Cerebellum (tissue), 4 donors: ENCODE measurements at places on chromosomes 12 and 14. TPM values are rescaled to one million over a fixed set of nuclear protein-coding genes. Genes with fewer than 3 reads are reported as not detected.

Gene POTEG
- total RNA-seq: not detected

Gene IKBIP
- total RNA-seq: 9.6 TPM

Gene PDE3A
- 20.6 TPM for total RNA-seq

Gene FZD10
- 14.1 TPM for total RNA-seq

Gene TAS2R50
- total RNA-seq: 17.1 TPM

Gene HOXC12
- total RNA-seq: not detected

Gene ARHGAP9
- total RNA-seq: 2.1 TPM

Gene GAS2L3
- 96.2 TPM for total RNA-seq

Gene C14orf132
- total RNA-seq: 91.6 TPM

DNA sequence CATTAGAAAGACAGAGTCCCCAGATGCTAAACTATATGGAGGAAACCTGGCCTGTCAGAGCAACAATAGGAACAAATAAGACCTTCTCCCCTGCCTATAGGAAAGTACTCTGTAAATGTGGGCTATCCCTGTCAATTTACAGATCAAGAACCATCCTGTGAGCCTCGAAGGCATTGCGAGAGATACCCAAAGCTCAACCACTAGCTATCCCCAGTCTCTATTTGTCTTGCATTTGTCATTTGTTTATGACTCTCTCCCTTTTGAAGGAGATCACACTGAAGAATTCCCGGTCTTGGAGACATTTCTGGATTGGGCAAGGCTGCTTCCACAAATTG is 42.7 kb upstream of the DHRS4 start:
- DNase-seq: no peak

- DNase-seq: no peak
Observed at GRCh38 chr12:109718390-109718789, 4.8 kb downstream of the FAM222A start.

DNA sequence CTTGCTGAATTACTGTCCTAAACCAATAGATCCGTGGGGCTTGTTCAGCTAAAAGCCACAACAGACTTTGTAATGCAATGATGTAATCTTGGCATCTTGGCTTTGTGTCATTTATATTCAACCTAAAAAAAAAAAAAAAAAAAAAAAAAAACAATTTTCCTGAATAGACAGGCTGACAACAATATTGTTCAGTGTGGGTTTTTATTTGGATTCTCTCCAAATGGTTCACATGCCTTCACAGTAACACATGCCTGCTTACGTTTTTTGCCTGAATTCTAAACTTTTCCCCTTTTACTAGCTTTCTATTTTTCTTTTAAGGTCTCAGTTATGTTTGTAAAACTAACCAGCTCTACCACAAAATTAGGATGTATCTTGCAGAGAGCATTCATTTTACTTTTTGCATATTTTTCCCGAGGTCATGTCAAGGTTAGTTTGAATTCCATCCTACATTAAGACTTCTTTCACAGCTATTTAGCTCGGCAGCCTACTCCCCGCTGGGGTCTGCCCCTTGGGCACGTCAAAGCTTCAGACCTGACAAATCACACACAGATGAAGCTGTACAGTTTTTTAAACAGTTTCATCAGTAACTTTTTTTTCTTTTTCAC is 213.7 kb upstream of the NPAS3 start:
- peak; percentile 17 for DNase-seq

- DNase-seq: no peak
Observed at GRCh38 chr12:124938587-124938986, 24.1 kb upstream of the UBC start.

DNA sequence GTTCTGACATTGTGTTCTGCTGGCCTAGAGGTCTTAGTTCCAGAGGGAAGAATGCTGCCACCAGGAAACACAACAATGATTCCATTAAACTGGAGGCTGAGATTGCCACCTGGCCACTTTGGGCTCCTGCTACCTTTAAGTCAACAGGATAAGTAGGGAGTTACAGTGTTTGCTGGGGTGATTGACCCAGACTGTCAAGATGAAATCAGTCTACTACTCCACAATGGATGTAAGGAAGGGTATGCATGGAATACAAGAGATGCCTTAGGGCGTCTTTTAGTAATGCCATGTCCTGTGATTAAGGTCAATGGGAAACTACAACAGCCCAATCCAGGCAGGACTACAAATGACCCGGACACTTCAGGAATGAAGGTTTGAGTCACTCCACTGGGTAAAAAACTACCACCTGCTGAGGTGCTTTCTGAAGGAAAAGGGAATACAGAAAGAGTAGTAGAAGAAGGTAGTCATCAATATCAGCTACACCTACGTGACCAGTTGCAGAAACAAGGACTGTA is 852.6 kb downstream of the LRFN5 start:
- no peak for DNase-seq

- no peak for DNase-seq
Observed at GRCh38 chr12:109642506-109643132, 69.0 kb downstream of the MVK start.

- DNase-seq: no peak
Observed at GRCh38 chr12:54082397-54082892, 28.8 kb downstream of the HOXC4 start.

GRCh38 chr14:106691601-106692291 is 1165.4 kb downstream of the TMEM121 start:
- no peak for DNase-seq

DNA sequence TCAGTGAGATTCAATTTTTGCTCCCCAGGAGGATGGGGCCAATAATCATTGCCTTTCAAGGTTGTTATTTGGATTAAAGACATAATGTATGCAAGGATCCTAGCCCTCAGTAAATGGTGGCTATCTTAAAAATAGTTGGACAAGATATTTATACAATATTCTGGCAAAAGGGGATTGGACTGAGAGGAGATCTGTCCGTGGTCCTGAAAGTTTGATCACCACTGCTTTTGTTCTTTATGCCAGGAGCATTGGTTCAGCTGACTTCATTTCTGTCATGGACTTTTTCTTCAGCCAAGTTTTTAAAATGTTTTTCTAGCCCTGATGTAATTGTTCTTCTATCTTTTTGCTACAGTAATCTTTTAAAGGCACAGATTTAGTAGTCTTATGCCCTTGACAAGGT is 70.2 kb upstream of the TCL1A start:
- DNase-seq: no peak

DNA sequence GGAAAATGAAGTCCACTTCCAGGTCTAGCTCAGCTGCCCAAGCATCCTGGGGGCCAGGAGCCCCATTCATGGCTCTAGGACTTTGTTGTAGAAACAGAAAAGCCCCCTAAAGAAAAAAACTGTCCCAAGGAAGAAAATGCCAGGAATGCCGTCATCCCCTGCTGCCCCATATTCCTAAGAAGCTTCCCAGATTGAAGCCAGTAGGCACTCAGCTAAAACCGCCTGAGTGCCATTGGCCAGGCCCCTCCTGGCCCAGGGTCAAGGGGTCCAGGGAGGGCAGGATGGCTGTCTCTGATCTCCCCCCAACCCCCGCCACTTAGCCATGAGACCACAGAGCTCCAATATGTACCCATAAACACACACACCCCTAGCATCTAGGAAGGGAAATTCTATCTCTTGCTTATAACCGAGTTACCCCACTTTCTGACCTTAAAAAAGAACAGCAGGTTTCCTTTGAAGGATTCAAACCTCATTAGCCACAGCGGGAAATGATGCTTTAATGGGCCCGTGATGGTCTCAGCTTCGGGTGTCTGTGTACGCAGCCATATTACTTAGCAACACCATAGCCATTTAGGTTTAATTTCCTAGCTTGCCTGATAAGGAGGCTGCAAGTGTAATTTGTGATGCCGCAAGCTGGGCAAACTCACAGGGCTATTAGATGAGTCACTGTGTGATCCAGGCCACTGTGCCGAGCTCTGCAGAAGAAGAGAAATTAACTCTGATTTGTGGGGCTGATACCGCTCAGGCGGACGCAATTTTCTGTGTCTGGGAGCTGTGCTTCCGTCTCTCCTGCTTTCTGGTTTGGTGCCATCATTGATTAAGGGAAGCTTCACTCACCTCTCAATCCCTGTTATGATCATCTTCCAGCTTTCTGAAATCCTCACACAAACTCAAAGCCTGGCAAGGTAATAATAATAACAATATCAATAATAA is 84.2 kb downstream of the GCH1 start:
- DNase-seq: no peak

- DNase-seq: no peak
Observed at GRCh38 chr14:77243853-77244252, 27.2 kb downstream of the NGB start.

- no peak for DNase-seq
Observed at GRCh38 chr14:60164404-60164711, 840 bp downstream of the DHRS7 start.

DNA sequence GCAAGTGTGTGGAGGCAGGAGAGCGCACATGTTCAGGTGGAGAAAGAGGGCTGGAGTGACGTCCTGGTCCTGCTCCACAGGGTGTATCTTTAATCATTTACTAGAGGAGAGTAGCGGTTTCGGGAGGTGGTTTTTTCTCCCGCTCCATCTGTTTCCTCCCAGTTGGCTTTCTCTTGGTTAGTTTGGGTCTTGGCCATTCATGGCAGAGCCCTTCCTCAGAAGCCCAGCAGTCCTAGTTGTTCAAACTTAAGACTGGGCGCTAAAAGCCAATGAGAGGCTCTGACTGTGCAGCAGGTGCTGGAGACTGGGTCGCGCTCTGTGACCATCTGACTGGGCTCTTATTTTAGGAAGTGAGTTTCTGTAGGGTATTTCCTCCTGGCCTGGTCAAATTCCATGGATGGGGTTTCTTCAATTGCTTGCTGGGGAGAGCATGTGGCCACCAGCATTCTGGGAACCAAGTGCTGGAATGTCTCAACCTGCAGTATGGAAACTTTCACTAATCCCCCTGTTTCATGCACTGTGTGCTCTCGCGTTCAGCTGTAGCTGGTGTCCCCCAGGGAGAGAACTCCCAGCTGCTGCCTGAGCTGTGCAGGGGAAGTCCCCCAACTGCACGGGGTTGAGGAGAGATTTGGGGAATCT is 27.4 kb upstream of the TSPAN9 start:
- peak; percentile 41 for DNase-seq

- DNase-seq: no peak
Observed at GRCh38 chr12:94263905-94264561, 115.7 kb downstream of the PLXNC1 start.

GRCh38 chr12:8031872-8032241 is 659 bp upstream of the FOXJ2 start:
- DNase-seq: no peak

GRCh38 chr12:5379749-5380496 is 52.0 kb upstream of the NTF3 start:
- DNase-seq: peak; percentile 4

DNA sequence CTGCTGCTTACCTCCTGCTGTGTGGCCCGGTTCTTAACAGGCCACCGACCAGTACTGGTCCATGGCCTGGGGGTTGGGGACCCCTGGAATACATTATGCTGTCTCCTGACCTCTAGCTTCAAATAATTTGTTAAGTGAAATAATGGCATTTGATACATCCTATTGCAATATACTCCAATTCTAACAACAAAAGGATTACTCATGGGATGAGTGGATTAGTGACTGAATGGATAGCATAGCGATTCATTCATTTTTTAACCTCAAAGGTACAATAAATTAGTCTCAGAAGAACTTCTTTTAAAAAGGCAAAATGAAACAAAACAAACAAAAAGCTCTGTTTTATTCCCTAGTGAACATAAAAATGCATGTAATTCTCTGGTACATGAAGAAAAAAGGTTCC is 147.9 kb upstream of the PKP2 start:
- no peak for DNase-seq

- no peak for DNase-seq
Observed at GRCh38 chr12:97560350-97560749, 97.7 kb downstream of the RMST start.

GRCh38 chr14:50062438-50063085 is 53.8 kb downstream of the VCPKMT start:
- DNase-seq: no peak

- peak; percentile 29 for DNase-seq
Observed at GRCh38 chr14:54703724-54704123, 136.8 kb downstream of the SAMD4A start.

DNA sequence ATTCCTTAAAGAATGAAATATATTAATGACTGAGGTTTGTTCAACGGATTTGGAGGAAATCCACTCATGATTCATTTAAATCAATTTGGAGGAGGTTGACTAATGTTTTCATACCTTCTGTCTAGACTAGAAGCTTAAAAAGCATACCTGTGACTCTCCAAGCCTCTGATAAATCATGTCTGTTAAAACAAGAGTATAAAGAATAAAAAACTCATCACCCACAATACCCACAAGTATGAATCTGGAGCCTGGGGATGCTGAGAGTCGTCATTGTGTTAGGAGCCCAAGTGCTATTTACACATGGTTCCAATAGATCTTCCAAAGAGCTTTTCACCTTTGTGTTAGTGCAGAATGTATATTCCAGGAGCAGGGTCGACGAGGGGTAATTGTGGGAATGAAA is 86.8 kb upstream of the ADAMTS20 start:
- no peak for DNase-seq

- no peak for DNase-seq
Observed at GRCh38 chr12:49824895-49825294, 3.3 kb downstream of the NCKAP5L start.

GRCh38 chr14:49396801-49397200 is 189.4 kb downstream of the RPS29 start:
- DNase-seq: no peak

GRCh38 chr12:75162845-75163244 is 46.8 kb downstream of the KCNC2 start:
- DNase-seq: no peak
